ENCODE measurements at places on chromosomes 1 and 21.
A peak's percentile ranks its signal among the peaks of the same experiment; 100 is the strongest.

- DNase-seq: no peak
Observed at GRCh38 chr1:29644812-29645211, 408.5 kb downstream of the PTPRU start.

- DNase-seq: no peak
Observed at GRCh38 chr1:8013800-8014199, 12.3 kb downstream of the ERRFI1 start.

GRCh38 chr21:44949779-44950198, 10.0 kb downstream of the SLX9 start:
- DNase-seq: no peak

DNA sequence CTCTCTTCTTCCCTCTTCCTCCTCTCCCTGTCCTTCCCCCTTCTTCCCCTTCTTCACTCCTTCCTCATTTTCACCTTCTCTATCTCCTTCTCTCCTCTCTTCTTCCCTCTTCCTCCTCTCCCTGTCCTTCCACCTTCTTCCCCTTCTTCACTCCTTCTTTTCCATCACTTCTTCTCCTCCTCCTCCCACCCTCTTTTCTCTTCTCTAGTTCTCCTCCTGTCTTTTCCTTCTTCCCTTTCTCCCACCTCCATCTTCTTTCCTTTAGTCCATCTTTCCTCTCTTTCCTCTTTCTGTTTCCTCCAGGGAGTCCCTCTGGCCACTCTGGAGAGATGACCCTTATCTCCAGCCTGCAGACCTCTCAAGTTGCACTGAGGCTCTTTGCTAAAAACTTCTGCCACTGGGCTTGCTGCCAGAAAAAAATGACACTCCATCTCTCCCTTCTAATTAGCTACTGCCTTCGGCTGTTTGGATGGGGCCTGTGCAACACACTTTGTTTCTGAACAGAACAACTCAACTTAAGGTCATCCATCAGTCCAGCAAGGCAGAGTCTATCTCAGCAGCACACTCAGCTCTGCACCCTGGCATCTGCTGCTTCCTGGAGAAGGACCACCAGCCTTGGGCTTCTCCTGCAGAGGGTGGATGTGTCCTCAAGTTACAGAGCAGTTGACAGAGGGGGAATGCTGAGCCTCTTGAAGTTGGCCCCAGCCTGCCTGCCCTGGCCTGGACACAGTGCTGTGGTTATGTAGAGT, 538.8 kb downstream of the MATN1 start:
- DNase-seq: no peak

GRCh38 chr1:169260478-169261151, 107.0 kb downstream of the NME7 start:
- no peak for DNase-seq

GRCh38 chr1:225450491-225451191, 22.8 kb upstream of the LBR start:
- no peak for DNase-seq

- no peak for DNase-seq
Observed at GRCh38 chr1:17674726-17675500, 80.2 kb upstream of the ACTL8 start.

- DNase-seq: no peak
Observed at GRCh38 chr21:28233536-28234220, 759.0 kb downstream of the LTN1 start.

DNA sequence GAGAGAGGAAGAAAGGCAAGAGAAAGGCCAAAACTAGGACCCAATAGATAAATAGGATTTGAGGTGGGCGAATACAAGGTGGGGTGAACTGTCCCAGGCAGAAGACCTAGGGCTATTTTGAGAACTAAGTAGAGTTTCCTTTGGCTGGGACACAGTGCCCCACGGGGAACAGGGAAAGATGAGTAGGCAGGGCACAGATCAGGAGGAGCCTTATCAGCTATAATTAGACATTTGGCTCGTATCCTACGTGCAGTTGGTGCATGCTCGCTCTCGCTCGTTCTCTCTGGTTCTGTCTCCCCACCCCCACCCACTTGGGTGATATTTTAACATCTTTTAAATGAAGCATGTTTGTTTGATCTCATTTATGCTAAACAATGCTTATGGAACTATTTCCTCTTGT, 235.0 kb upstream of the JUN start:
- DNase-seq: no peak

- no peak for DNase-seq
Observed at GRCh38 chr1:206736878-206737728, 33.5 kb upstream of the IL19 start.

DNA sequence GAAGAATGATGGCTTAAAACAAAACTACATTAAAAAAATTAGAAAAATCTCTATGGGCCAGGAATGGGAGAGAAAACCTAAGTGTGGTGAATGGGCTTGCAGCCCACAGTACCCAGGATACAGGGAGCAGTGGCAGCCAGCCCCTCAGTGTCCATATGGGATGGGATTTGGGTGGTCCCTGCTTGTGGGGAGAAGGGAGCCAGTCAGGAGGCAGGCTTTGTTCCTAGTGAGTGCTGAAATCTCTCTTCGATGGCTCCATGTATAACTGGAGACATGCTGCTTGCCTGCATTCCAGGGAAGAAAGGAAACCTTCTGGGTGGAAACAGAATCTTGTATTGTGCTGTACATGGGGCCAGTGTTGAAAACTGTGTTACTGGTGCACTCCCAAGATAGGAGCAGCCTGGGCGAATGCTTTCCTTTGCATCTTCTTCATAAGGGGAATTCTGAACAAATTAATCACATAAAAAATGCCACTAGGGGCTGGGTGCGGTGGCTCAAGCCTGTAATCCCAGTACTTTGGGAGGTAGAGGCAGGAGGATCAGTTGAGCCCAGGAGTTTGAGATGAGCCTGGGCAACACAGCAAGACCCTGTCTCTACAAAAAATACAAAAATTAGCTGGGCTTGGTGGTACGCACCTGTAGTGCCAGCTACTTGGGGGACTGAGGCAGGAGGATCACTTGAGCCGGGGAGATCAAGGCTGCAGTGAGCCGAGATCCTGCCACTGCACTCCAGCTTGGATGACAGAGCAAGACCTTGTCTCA, 36.0 kb downstream of the PTPRU start:
- no peak for DNase-seq

- DNase-seq: no peak
Observed at GRCh38 chr21:28227881-28228635, 764.6 kb downstream of the LTN1 start.

DNA sequence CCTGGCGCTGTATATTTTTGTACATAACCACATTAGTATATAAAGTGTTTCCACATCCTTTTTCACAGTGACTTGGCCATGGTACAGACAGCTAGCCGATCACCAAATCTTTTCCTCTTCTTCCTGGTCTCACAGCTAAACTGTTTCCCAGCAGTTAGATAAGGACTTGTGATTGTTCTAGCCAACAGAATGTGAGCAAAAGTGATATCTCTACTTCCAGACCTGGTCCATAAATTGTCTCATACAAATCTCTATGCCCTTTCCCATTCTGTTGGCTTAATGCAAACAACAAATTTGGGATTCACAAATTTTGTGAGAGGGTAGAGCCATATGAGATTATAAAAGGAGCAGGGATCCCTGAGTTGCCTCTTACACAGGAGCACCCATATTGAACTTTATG, 19.5 kb downstream of the PAFAH2 start:
- no peak for DNase-seq

- no peak for DNase-seq
Observed at GRCh38 chr1:151993084-151993733, 450 bp downstream of the S100A10 start.

DNA sequence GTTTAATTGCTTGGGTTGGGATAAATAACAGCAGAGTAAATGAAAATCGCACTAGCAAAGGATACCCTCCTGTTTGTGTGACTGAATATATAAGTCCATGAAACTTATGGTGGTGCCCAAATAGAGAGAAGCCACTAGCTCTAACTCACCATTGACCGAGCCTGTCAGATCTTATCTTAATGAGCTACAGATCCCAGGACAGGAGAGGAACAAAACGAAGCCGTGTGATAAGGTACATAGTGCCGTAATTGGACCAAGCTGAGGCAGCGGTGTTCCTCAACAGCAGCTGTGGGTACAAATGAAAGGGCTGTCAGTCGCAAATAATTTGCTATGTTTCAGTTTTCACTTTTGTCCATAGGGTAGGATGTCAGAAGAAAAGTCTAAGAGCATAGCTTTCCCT, 276.1 kb downstream of the PTBP2 start:
- DNase-seq: no peak

GRCh38 chr1:51519048-51519864, at the start of gene EPS15:
Gene EPS15 (minus strand): TSS chr1:51519266. CDS start chr1:51519231, 35 bp downstream.
- peak; percentile 29 for DNase-seq
